ENCODE measurements at places on chromosomes 16 and 17.

GRCh38 chr16:29708917-29709600 lies 30.1 kb downstream of the QPRT start:
- no peak for DNase-seq

DNA sequence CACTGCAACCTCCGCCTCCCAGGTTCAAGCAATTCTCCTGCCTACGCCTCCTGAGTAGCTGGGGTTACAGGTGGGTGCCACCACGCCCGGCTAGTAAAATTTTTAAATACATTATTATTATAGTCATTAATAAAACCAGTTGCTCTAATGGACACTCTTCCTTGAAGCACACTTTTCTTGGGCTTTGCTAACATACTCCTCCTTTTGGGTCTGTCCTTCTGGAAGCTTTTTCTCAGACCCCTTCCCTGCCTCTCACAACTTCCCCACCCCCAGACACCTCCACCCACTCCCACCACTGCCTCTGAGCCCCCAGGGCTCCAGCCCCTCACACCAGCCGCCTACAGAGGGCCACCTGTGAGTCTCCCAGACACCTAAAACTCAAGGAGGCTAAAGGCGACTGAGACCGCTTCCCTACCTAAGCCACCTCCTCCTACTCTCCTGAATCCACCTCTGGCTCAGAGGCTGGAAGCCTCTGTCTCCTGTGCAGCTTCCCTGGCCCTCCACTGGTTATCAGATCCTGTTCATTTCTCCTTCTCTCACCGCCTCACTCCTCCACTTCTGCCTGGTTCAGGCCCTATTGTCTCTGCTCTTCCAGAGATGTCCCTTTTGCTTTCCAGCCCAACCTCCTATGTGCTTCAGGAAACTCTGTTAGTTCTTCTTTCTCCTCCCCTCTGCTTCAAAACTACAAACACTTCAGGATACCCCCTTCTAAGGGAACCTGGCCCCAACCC lies 2.1 kb upstream of the CUEDC1 start:
- no peak for DNase-seq

GRCh38 chr16:55091213-55091870 lies 160.7 kb downstream of the IRX5 start:
- no peak for DNase-seq

GRCh38 chr16:75208861-75209505 lies 2.0 kb upstream of the CTRB2 start:
- no peak for DNase-seq

- DNase-seq = peak; percentile 73
Observed at GRCh38 chr16:68289621-68290329, 21.0 kb downstream of the SLC7A6OS start.

GRCh38 chr17:36697903-36698530 lies 96.6 kb downstream of the MRM1 start:
- DNase-seq = no peak

GRCh38 chr16:73048292-73049080 lies 558 bp upstream of the ZFHX3 start:
- no peak for DNase-seq

DNA sequence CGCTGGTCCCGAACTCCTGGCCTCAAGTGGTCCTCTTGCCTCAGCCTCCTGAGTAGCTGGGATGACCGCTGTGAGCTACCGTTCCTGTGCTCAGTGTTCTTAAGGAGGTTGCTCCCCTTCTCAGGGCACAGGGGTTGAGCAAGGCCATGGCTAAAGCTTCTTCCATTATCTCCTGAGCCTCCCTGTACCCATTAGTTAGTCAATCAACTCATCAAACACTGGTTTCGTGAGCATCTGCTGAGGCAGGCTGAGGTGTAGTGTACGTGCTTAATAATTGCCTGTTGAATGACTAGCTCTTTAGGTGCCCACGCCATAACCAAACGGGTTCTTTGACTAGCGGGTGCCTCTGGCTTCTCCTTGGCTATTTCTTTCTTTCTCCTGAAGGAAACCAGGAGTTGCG lies 11.7 kb downstream of the SGCA start:
- DNase-seq = no peak

DNA sequence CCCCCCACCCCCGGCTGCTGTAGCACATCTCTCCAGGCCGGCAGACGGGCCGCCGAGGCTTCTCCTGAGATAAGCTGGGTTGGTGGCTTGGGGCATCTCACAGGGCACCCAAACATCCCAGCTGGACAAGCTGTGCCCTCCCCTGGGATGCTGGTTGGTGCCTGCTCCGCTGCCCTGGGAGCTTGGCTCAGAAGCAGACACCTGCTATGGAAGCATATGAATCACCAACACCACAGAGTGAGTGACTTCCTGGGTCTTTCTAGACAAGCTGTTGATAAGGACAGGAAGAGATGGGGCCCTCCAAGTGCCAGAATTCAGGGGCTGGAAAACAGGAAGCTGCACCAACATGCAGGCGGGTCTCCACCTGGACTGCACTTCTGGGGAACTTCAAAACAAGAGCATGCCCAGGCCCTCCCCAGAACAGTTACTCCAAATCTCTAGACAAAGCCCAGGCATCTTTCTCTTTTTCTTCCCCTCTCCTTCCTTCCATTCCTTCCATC lies 13.7 kb downstream of the C16orf95 start:
- no peak for DNase-seq
